ENCODE measurements at places on chromosomes 4 and X.

DNA sequence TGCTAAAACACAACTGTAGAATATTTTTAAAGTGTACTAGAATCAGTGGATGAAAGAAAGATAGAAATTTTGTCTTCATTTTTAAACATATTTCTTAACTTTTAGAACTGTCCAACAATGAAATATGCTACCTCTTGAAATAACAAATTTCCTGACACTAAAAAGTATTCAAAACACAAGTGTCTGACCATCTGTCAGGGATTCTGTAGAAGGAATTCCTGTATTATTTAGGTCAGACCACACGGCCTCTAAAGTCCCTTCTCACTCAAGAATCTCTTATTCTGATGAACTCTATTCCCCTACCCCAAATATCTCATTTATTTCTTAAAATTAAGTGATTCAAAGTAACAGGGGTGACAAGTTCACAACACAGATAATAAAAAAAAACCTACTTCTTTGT is 99.1 kb downstream of the MAML3 start:
- no peak for DNase-seq

DNA sequence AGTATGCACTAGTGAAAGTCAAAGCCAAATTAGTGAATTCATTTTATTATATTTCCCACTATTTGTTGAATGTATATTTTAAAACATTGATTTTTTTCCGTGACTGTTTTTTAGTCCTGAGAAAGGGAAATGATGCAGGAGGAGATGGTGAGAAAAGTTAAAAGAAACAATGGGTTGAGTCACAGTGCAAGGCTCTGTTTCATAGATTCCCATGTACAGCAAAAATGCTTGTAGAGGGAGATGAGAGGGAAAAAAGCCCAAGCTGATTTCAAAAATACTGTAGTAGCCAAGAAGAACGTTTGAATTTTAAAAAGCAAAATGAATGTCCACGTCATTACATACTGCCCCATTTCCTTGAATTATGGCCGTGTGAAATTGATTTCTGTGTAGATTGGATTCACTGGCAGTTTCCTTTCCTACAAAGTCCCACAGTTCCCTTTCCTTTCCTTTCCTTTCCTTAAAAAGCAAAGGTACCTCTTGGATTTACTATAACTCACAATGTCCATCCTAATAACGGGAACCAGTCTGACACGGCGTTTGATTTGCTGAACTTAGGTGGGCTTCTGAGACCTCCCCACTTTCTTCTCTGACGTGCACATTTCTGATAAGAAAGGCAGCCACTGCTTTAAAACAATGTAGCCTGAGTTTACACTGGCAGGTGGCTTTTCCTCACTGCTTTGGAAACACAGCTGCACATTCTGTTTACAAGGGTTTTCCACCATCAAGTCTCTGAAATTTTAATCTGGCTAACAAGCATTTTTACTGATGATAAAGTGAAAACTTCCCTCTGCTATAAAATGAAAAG is 63.7 kb downstream of the SPCS3 start:
- DNase-seq, result no peak

GRCh38 chr4:83112231-83112630 is 2.3 kb downstream of the PLAC8 start:
- DNase-seq, result no peak

DNA sequence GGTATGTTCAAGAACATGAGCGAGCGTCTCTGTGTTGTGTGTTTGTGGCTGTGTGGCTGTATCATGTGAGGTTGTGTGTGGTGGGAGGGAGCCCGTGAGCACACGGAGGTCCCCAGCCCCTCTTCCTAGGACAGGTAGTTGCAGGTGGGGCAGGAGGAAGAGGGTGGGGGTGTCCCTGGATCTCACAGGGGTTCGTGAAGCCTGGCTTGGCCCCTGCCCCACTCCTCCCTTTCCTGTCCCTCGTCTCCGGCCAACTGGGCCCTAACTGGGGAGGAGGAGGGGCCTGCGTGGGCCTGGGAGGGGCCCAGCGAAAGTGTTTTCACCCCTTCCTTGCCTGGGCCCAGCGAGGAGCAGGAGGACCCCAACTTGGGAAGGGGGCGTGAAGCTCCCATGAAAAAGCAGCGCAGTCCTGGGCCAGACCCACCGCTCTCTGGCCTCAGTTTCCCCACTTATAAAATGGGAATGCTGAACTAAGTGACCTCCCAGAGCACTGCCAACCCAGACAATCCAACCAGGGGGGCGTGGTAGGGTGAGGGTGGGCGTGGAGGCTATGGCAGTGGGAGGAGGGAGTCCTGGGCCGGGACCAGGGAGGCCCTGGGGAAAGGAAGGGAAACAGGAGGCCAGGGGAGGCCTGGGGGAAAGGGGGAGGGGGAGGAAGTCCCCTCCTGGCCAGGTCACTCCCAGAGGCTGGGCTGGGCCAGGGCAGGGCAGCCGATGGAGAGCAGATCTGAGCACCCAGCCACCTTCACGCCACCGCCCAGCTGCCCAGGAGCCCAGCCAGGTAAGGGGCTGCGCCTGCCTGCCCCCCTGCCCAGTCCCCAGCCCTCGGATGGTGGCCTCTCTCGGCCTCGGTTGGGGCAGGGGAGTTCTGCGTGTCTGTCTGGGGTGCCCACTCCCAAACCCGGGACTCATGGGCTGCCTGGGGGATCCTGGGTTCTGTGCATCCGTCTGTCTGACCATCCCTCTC is at the start of gene AVPR2:
Gene AVPR2 (plus strand): TSS at position 683 of the 967 bp plus-strand sequence. CDS start 473 bp downstream, outside the sequence.
- DNase-seq, result no peak

- DNase-seq, result no peak
These were observed 67.4 kb upstream of the CITED1 start for GRCh38 chrX:72373136-72373535.

DNA sequence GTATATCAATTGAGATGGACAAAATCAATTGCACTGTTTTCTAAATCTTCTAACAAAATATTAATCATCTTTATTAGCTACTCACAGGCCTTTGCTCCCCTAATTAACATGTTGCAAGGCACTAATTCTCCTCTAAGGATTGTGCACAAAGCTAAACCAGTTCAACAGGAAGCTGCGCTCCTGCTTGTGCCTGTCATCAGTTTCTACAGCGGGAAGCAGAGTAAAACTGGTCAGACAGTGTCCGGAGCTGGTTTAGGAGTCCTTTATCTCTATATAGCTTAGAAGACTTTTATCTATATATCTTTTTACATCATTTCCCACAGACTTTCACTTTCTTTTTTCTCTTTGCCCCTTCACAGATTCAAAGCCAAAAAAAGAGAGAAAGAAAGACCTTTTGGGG is 79.1 kb downstream of the ELOVL6 start:
- DNase-seq, result no peak

- no peak for DNase-seq
These were observed 45.6 kb downstream of the EPHA5 start for GRCh38 chr4:65624651-65625050.

DNA sequence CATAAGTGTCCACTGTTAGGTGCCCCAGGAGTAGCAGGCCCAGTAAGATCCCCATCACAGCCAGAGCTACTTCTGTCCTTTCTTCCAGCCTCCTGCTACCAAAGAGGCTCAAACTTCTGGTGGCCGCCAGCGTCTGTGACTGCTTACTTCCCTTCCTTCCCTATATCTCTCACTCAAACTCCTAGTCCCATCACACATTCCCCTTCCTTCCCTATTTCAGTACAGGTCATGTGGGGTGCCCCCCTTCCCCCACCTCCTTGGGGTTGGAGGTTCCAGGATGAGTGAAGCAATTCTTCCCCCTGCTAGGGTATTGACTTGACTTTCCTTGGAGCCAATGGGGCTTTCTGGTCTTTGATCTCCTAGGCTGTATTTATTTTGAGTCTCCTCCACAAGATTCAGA is at the start of gene VSIG4:
Gene VSIG4 (minus strand): TSS at position 137 of the 400 bp plus-strand sequence. CDS start 82 bp downstream, at position 55.
- no peak for DNase-seq

DNA sequence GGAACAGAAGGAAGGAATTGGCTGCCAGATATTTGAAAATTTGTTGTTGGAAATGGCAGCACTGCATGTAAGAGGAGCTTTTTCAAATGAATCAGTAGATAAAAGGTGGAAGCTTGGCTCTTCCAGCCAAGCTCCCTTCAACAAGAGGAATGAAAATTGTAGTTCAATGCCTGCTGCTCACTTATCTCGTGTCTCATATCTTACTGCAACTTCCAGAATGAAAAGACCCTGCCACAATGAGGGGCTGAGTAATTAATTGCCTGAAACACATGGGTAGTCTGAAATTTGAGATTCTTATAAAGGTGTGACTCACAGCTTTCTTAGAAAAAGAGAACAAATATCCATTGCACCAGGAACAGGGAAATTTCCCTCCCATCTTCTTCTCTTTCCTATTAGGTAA is 53.0 kb downstream of the HAND2 start:
- no peak for DNase-seq

DNA sequence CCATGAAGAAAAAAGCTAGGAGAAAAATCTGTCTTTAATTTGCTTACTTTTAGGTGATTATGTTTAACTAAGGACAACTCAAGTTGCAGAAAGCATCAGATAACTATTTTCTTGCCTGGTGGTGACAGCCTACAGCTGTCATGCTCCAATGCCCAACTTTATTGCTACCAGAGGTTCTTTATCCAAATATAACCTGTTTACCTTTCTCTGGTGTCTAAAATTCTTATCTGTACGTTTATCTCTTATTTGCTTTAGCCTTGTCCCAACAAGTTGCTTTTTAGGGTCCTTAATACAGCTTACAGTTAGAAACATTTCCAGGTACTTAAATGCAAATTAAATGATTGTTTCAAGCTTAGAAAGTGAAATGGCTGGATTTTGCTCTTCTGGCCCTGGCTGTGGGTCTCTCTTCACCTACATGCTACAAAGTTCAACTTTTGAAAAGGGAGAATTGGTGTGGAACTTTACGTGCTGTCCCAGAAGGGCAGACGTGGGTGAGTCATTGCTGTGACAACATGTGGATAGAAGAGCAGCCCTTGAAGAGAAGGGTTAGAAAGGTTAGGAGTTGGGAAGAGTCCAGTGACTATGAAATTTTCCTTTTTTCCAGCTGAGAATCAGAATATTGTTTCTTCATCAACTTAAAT is 60.7 kb downstream of the HPGD start:
- DNase-seq, result no peak

- no peak for DNase-seq
These were observed 10.9 kb upstream of the DCTD start for GRCh38 chr4:182928061-182928460.

- no peak for DNase-seq
These were observed 80.7 kb downstream of the FHIP1A start for GRCh38 chr4:151489462-151490203.

GRCh38 chrX:42128587-42128986 is 205.2 kb upstream of the CASK start:
- DNase-seq, result no peak

DNA sequence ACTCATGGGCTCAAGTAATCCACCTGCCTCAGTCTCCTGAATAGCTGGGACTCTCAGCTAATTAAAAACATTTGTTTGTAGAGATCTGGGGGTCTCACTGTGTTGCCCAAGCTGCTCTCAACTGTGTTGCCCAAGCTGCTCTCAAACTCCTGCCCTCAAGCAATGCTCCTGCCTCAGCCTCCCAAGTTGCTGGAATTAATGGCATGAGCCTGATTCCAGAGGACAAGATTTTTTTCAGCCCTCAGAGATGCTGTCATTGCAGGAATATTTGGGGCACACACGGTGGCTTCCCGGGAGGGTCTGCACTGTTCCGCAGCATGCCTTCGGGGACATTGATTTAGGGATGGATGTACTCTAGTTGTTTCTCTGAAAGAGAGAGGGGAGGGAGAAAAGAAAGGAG is 49.7 kb downstream of the STK32B start:
- no peak for DNase-seq

DNA sequence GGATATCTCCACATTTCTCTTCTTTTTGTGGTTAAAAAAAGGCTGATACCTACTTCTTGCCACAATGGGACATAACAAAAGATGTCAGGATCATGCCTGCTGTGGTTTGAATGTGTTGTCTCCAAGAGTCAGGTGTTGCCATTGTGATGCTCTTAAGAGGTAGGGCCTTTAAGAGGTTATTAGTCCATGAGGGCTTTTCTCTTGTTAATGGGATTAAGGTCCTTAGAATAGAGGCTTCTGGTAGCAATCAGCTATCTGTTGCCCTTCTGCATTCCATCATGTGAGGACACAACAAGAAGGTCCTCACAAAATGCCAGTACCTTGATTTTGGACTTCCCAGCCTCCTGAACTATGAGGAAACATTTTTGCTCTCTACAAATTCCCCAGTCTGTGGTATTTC is 191.4 kb downstream of the GBA3 start:
- DNase-seq, result no peak

DNA sequence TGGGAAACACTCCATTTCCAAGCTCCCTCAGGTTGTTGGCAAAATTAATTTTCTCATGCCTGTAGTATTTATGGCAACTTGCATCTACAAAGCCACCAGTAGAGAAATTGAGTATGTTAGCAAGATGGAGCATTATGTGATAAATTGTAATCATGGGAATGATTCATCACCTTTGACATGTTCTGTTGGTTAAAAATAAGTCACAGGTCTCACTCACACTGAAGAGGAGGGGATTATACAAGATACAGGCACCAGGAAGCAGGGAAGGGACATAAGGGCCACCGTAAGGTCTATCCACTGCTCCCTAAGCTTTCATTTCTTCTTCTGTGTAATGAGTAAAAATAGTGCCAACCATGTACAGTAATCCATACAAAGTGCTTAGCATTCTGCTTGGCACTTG is 313.0 kb downstream of the GBA3 start:
- DNase-seq, result no peak

DNA sequence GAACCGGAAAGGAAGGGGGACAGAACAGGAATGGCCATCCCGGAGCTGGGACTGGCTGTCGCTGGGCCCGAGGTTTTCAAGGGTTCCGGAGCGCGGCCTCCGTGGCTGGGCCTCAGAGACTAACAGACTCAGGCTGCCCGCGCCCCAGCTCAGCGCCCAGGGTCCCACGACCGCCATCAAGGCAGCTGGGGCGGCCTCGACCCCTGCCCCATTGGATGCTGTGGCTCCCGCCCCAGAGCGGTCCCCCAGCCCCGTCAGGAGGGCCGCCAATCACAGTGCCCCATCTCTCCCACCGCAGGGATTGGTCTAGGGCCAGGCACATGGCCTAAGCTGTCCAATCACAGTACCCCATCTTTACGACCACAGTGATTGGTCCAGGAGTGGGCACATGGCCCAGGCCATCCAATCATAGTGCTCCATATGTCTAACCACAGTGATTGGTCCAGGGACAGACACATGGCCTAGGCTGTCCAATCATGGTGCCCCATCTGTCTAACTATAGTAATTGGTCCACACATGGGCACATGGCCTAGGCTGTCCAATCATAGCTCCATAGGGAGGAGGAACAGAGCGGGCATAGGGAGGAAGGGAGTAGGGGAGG is 105.3 kb upstream of the NKX1-1 start:
- no peak for DNase-seq

DNA sequence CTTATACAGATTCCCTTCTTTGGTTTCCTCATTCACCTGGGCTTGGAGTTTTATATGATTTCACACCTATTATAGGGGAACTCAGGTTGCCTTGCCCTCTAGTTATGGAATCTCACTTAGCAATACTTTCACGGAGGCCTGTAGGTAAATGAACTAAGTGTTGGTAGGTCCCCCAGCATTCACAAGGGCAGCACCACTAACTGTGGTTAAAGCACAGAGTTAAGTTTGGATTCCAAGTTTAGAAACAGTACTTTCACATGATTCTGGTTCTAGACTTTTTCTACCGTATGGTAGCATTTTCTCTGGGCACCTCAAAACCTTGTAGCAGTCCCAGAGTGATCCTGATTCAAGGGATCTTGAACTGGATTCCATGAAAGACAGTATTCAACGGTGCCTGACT is 46.4 kb downstream of the SH2D1A start:
- no peak for DNase-seq

Data from BJ (cell line).